GM23248 (cell line): ENCODE measurements at places on chromosomes 5 and 9. TPM values are rescaled to one million over a fixed set of nuclear protein-coding genes. Genes with fewer than 3 reads are reported as not detected.

Gene HTR4
- not detected in 2 replicates for total RNA-seq

Gene MPDZ
- total RNA-seq, result 29.2 and 31.9 TPM in 2 replicates

Gene BTNL9
- not detected in 2 replicates for total RNA-seq

Gene GRM6
- total RNA-seq, result not detected in 2 replicates

Gene ANKRD18A
- total RNA-seq, result not detected in 2 replicates

Gene SLCO4C1
- total RNA-seq, result not detected in 2 replicates

Gene JADE2
- 18.0 and 20.9 TPM in 2 replicates for total RNA-seq

Gene PCDHA11
- not detected in 2 replicates for total RNA-seq

Gene SSNA1
- 73.1 and 105 TPM in 2 replicates for total RNA-seq

Gene SLC22A5
- total RNA-seq, result 1.9 and 3.0 TPM in 2 replicates

Gene PCDHA9
- total RNA-seq, result not detected in 2 replicates

Gene PPP3R2
- not detected in 2 replicates for total RNA-seq

Gene SLC1A3
- total RNA-seq, result 1.8 and 2.5 TPM in 2 replicates

Gene EQTN
- total RNA-seq, result not detected in 2 replicates

Gene OMD
- total RNA-seq, result 0.11 TPM in 1 of 2 replicates, not detected in the other

Gene SPAAR
- total RNA-seq, result not detected in 2 replicates

Gene LRRC19
- total RNA-seq, result not detected in 2 replicates
